Foreskin melanocyte (primary cell): ENCODE measurements at places on chromosomes 5 and 9.

- DNase-seq: no peak
Observed at GRCh38 chr5:150246835-150247234, 42.7 kb downstream of the CAMK2A start.

DNA sequence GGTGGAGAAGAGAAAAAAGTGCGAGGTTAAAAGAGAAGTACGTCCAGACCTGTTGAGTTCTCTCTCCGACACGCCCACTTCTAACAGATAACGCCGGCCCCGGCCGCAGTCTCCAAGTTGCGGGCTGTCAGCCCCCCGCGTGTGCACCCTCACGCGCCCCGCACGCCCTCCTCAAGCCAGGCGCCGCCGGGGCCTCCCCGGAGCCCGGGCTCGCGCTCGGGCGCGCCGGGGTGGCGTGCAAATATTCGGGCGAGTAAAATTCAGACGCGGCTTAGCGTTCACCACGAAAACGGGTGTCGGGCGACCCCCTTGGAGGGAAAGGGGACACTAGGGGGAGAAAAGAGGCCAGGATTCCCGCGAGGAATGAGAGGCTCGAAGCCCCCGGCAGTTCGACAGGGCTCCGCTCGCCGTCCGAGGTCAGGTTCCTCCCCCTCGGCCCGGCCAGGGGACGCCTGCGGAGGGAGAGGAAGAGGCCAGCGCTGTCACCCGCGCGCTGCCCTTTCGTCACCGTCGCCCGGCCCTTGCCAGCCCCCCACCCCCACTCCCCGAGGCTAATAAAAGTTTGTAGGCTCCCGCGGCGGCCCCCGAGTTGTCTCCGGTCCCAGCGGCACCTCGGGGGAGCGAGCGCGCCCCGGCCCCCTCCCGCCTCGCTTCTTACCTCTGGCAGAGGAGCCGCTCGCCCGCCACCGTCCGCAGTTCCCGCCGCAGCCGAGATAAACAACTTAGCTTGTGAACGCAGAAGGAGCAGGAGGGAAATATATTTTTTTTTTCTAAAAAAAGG lies 743 bp downstream of the NR3C1 start:
- no peak for DNase-seq

DNA sequence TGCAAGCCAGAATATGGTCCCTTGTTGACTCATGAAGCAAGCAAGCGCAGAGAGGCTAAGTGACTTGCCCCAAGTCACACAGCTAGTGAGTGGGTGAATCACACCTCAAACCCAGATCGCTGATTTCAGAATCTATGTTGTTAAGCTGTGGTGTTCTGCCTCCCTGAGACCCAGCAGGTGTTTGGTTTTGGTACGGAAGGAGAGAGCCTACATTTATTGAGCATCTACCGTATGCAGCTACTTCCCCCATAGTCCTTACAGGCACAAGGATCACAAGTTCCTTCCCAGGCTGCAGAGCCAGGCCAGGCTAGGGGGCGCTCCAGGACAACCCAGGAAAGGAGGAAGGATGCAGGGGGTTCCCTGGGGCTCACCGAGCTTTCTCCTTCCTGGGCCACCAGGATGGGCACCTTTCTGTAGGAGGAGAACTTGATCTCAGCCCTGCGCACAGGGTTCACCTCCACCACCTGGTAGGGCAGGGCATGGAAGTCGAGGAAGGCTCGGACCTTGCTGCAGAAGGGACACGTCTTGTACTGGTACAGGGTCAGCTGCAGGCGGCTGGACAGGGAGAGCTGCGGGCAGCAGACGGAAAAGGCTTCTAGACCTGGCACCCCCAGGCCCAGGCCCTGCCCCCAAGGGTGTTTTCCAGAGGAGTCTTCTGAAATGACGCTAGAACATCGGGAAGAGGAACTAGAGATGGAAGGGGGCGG lies 2.5 kb downstream of the PTGES2 start:
- peak; percentile 52 for DNase-seq

DNA sequence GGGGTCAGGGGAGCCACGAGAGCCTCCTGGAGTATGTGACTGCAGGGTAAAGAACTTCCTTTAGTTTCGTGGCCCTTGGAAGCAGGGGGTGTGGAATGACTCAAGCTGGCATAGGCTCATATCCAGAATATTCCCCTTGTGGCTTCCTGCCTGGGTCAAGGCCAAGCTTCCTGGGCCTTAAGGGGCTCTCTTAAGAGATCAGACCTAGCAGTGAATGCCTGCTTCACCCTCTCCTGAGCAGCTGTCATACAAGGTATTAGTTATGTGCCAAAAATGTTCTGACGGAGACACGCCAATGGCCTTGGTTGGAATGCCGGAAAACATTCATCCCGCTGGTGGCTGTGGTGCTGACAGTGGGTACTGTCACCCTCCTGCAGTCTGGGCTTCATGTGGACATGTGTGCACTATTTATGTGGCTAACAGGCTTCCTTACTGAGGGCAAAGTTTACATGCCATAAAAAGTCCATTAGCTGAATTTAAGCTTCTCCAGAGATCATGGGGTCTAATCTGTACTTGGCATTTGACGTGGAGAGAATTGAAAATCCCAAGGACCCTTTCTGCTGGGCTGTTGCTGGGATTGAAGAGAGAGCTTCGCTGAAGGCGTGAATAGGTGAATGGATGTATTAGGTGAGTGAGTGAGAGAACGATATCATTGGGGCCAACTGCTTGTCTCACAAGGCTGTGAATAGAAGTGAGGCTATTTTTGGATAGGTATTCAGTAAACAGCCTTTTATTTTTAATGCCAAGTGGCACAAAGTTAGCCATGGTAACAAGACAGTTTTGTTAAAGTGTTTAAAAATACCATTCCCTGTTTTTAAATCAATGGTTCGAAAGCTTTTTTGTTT lies 156.8 kb downstream of the MACROH2A1 start:
- no peak for DNase-seq

DNA sequence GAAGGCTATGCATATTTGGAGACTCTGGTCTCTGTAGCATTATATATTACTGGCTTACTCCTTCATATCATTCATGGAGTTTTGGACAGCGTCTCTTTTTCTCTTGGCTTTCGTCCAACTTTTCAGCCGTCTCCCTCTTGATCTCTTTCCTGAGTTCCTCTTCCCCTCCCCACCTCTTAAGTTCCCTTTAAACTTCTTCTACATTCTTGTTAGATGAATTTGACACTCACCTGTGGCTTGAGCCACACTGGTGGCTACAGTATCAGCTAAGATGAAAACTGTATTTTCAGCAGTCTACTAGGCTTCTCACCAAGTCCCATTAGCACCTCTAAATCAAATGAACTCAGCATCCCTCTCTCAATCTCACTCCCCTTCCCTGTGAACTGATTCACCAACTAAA lies 128.1 kb downstream of the STARD4 start:
- peak; percentile 12 for DNase-seq

DNA sequence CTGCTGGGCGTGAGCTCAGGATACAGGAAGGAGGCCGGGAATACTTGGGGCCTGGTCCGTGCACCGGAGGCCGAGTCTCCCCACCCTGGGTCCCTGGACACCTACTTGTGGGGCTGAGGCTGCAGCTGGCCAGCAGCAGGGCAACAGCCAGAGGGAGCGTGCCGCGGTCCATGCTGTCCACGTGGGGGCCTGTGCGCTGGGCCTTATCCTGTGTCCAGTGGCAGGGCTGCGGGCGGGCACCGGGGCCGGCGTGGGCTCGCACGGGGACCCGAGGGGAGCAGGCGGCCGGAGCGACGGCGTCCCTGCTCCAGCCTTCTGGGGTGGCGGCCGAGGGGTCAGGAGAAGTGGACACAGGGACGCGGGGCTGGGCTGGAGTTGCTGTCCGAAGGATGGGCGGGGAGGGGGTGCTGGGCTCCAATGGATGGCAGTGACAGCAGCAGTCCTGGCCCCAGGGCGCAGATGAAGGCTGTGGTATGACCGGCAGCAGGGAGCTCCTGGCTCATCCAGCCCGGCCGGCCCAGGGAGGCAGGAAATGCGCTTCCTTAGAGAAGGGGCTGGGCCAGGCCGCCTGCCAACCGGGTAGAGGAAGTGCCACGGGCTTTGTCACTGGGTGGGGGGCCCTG lies at the start of gene ENG:
Gene ENG (minus strand): TSS at position 475 of the 623 bp plus-strand sequence. CDS start 303 bp downstream, at position 172.
- peak; percentile 71 for DNase-seq

DNA sequence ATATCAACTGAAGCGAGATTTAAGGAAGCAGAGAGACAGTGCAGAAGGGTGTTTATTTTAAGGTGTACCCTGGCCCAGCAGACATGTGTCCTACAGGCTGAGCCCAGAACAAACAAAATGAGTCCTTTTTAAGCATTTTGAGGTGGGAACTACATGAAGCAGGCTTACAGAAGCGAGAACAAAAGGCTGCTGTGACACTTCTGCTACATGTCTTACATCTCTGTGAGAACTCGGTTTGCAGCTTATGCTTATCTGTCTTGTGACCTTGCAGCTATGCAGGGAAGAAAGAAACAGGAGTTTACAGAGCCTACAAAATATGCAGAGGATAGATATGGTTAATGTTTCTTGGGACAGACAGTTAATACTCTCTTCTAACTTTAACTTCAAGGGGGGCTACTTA lies 295.9 kb downstream of the CEMIP2 start:
- no peak for DNase-seq

- no peak for DNase-seq
Observed at GRCh38 chr9:105333811-105334210, 89.4 kb downstream of the SLC44A1 start.

DNA sequence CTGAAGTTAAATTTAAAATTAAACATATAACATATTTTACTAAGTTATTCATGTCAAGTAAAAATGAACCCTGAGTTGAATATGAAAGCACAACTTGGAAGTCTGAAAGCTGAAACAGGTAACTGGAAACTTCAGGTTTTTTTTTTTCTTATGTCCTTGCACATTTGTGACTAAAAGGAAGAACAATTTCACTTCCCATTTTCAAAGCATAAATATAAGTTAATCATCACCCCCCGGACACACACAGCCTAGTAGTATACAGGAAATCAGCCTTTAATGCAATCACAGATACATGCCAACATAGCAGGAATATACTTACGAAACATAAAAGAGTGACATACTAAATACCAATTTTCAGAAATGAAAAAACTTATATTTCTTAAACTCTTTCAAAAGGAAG lies 225.9 kb downstream of the RFX3 start:
- no peak for DNase-seq

DNA sequence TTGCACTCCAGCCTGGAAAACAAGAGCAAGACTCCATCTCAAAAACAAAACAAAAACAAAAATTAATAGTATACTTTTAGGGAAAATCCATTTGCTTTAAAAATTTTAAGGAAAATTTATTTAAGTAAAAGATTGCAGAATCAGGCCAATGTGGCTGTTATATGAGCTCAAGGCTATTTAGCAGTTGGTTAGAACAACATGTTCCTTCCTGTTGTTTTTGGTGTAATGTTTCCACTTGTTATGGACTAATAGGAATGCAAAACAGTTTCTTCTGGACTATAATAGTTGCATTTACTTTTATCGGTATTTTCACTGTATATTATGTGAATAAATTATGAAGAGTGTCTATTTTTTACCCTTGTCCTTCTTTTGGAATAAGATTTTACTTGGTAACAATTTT lies 3.0 kb upstream of the CDC42SE2 start:
- DNase-seq: no peak

DNA sequence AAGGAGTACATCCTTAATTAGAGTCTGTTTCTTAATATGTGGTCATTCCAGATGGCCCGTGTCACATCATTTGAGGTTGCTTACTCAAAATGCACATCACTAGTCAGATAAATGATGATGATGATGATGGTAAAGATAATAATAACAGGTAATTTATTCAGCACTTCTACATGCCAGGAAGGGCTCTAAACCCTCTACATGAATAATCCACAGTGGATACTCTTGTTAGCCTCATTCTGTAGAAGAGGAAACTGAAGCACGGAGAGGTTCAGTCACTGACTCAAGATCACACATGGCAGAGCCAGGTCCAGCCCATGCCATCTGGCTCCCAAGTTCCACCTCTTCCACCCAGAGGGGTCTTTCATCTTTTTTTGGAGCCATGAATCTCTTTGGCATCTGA lies 11.7 kb downstream of the SH3PXD2B start:
- DNase-seq: no peak

GRCh38 chr5:148471379-148471778 lies 87.6 kb downstream of the FBXO38 start:
- DNase-seq: no peak

DNA sequence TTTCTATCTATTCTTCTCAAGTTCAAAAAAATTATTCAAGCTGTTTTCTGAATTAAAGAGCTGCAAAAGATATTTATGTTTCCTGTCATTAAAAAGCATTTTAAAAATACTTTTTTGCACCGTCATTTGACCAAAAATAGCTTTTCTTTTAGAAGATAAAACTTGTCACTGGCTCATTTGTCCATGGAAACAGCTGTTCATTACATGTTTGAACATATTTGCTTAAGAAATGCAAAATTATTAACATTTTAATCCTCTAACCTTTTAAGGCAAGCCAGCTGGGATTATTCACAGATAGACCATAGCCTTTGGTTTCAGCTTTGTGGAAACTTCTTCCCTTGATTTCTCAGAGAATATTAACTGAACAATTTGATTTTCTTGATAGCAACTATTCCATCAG lies 393.9 kb downstream of the TUSC1 start:
- no peak for DNase-seq

- DNase-seq: no peak
Observed at GRCh38 chr5:13508559-13508958, 435.9 kb downstream of the DNAH5 start.

DNA sequence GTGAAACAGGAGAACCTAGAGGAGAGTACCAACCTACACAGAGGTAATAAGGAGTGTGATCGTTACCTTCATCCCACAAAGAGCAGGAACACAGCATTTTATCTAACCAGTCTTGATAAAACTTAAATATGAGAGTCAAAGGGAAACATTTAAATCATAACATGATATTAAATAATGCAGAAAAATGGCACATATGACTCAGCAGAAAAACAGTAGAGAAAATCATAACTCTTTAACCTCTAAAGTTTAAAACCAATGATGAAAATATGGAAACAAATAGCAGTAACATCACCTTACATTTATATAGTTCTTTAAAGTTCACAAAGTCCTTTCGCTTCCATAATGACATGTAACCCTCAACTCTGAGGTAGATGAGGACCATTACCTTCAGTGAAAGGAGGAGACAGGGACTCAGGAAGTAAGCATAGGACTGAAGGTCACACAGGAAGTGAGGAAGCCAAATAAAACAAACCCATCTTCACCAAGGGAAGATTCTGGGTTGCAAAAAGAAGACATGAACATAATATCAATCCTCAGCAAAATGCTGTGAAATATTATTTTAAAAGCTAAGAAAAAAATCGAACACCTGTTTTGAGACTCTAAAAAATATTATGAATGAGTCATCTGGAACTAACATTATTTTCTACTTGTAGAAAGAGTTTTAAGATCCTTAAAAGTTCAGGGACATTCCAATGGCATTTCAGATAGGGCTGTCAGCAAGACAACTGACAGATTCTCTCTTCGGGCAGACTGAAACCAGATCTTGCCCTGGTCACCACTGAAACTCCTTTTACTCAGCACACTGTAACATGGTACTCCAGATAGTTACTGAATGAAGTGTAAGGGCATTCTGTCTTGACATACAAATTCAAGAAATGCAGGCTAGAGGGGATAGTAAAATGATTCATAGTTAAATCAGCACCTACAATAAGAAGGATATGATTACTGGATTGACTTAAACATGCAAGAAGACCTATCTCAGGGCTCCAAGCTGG lies 148.5 kb downstream of the EPB41L4A start:
- DNase-seq: no peak

DNA sequence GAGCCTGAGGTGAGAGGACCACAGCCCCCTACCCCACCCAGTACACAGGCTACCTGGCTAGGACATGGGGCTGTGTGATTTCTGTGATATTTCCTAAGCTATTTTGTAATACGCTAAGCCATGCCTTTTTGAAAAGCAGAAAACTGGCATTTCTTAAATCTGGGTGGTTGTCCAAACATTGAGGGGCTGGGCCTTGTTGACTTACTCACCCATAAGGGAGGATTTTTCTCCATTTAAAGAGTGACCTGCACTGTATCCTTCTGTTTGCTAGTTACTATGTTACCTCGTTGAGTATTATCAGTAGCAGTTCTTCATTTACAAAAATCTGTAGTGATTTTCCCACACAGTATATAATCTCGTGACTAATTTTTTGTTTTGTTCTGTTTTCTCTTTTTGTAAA lies 117.5 kb upstream of the OTULINL start:
- no peak for DNase-seq
